ENCODE measurements at places on chromosomes 13 and 19.

GRCh38 chr19:36687214-36688056 is at the start of gene ZNF567:
Gene ZNF567, plus strand, starts transcription at chr19:36687612. Its CDS starts 7,256 bp downstream, at chr19:36694868.
- DNase-seq = peak; percentile 98

DNA sequence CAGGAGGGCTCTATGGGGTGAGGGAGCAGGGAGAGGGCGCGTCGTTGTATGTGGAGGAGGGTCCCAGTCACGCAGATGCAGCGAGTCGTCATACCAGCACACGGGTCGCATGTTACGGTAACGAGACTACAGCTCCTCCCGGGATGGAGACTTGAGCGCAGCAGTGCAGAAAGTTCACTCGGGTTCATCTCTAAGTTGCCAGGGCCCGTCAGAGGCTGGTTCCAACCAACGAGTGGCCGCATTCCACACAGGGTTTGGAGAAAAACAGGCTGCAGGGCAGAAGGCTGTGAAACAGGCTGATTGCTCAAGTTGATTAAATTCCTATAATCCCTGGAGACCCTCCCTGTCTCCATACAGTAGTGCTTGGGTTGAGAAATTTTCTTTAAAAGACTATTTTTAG is 21.9 kb upstream of the TTYH1 start:
- DNase-seq = no peak

- DNase-seq = no peak
Measured at GRCh38 chr13:109622006-109622405, 164.4 kb downstream of the IRS2 start.

GRCh38 chr19:11261971-11262839 is at the start of gene DOCK6:
Gene DOCK6, minus strand, starts transcription at chr19:11262524. Its CDS starts 84 bp downstream, at chr19:11262440.
- peak; percentile 73 for DNase-seq

- no peak for DNase-seq
Measured at GRCh38 chr19:1491114-1491848, at the start of gene REEP6. Gene REEP6, plus strand, starts transcription at chr19:1491181. Its CDS starts 89 bp downstream, at chr19:1491270.

- DNase-seq = no peak
Measured at GRCh38 chr13:42970824-42971690, 21.0 kb downstream of the EPSTI1 start.

- DNase-seq = no peak
Measured at GRCh38 chr19:47495478-47496372, 11.7 kb upstream of the KPTN start.

GRCh38 chr13:23960566-23961156 is 63.4 kb upstream of the C1QTNF9B start:
- DNase-seq = no peak

- no peak for DNase-seq
Measured at GRCh38 chr13:32021785-32022184, 9.8 kb upstream of the FRY start.

DNA sequence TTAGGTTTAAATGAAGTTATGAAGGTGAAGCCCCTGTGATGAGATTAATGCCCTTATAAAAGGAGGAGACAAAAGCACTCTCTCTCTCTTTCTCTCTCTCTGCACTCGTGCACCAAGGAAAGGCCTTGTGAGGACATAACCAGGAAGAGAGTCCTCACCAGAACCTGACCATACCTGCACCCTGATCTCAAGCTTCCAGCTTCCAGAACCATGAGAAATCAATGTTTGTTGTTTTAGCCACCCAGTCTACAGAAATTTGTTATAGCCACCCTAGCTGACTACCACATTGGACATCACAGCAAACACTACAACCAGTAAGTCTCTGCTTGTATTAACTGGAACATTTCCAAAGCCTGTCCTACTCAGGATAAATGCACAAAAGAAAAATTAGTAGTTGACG is 34.7 kb upstream of the WDFY2 start:
- DNase-seq = no peak

DNA sequence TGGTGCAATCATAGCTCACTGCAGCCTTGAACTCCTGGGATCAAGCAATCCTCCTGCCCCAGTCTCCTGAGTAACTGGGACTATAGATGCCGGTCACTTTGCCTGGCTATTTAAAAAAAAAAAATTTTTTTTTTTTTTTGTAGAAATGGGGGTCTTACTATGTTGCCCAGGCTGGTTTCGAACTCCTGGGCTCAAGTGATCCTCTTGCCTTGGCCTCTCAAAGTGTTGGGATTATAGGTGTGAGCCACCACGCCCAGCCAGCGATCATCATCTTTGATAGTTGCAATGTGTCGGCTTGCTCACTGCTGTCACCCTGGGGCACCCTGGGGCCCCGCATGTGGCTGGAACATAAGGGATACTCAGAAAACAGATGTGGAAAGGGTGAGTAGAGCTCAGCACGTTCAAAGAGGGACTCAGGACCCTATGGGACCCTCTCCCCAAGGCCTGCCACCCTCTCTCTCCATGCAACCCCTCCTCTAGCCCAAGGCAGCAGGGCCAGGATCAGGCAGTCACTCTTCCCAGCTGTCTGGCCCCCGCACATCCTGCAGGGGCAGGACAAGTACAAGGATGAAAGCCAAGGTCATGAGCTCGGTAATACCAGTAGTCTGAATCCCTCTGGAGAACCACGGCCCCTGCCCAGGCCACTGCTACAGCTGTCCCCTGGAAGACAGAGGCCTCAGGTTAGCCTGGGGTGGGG is 6.5 kb upstream of the CCL25 start:
- no peak for DNase-seq

DNA sequence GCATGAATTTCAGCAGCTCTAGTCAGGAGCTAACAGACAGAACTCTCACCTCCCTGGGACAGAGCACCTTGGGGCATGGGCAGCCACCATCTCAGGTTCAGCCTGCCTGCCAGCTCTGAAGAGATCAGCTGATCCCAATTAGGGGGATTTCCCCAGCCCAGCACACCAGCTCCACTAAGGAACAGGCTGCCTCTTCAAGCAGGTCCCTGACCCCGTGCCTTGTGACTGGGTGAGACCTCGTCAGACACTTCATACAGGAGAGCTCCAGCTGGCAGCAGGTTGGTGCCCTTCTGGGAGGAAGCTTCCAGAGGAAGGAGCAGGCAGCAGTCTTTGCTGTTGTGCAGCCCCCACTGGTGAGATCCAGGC is 84.5 kb upstream of the UFM1 start:
- no peak for DNase-seq

DNA sequence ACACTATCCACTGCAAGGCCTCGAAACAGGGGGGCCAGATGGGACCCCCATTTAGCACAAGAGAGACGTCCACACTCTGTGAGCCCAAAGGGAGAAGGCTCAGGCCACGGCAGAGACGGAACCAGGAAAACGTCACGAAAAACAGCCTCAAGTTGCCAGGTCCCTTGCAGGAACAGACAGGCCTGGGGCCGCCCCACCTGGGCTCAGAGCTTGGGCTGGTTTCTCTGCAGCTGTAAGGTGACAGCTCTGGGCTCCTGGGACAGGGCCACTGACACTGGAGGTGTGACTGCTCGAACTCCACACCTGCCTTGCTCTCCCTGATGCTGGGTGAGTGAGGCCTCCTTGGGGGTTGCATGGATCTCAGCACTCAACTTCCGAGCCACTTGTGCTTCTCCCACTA is 3.2 kb downstream of the ZNF787 start:
- no peak for DNase-seq

GRCh38 chr19:1311543-1312091 is 25.9 kb downstream of the EFNA2 start:
- peak; percentile 44 for DNase-seq

DNA sequence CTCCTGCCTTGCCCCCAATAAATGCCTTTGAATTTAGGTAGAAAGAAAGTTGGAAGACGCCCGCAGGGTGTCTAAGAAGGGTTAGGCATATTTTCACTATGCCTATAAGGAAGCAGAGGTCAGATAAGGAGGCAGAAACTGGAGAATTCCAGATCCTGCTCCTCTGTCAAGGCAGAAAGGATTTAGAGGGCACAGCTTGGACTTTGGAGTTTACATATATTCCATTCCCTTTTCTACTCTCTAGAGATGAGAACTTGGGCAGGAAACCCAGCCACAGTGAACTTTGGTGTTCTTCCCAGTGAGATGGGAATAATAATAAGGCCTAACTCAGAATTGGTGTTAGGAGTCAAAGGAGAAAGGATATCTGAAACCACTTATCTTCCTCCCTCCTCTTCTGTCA is 37.4 kb downstream of the CCNE1 start:
- DNase-seq = no peak

DNA sequence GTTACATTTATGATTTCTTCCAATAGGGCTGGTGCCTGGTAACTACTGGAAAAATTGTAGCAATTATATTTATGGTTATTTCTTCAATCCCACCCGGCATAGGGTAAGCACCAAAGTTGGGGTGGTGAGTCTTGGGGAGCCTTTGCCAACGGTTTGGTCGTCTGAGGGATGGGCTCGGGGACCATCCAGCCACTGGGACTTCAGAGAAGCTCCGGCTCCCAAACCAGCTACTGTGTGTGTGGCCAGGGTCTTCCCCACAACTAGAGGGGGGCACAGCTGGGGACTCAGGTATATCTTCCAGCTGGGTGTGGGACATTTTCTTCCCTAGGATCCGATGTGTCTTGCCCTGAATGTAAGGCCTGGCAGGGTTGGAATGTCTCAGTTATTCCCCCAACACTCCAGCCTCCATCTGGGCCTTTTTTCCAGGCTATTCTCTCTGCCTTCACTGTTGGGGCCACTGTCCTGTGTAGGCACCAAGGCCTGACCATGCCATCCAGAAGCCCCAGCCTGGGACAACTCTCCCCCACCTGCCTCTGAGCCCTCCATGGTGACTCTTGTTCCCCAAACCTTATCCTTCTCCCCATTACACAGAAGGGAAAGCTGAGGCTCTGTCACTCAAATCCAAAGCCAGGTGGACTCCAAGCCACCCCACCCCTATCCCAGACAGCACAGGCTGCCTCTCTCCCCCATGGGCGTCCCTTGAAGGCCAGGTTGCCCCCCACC is 1.1 kb upstream of the IFI30 start:
- no peak for DNase-seq

- peak; percentile 74 for DNase-seq
Measured at GRCh38 chr13:42047561-42048341, 697 bp upstream of the DGKH start.

Data from right forelimb (tissue), 1 donor.